ENCODE measurements at places on chromosomes 5 and 9.

DNA sequence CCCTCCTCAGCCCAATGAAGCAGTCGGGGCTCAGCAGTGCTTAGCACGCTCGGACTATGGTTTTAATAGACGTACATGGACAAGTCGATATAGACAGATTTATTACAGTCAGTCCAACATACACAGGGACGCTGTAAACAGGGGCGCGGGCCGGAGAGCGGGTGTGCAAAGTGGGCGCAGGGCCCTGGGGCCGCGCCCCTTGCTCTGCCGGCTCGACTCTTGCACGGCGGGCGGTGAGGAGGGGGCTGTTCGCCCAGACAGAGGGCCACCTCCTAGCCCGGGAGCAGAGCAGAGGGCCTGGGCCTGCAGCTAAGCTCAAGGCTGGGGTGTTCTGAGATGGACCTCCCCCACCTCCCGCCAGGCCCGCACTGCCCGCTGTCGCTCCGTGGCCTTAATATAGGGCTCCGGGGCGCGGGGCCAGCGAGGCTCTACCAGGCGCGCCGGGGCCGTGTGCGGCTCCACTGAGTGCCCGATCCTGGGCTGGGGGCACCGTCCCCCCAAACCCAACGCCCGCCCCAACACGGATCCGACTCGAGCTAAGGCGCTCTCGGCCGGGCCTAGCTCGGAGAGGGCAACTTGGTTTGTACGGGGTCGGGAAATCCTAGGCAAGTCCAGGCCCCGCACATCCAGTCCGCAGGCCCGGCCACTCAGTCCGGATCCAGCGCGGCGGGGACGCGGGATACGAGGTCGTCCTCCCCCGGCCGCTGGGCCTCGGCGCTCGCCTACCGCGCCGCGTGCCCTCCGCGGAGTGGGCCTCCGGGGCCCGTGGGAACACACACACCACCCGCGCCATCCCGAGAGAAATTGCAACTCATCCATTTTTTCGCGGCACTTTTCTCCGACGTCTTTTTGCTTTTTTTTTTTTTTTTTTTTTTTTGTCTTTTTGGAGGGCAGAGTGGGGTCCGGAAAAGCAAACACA is 6.1 kb downstream of the PITX1 start:
- no peak for DNase-seq

- DNase-seq = no peak
Measured at GRCh38 chr5:163947848-163948666, 442.6 kb downstream of the MAT2B start.

DNA sequence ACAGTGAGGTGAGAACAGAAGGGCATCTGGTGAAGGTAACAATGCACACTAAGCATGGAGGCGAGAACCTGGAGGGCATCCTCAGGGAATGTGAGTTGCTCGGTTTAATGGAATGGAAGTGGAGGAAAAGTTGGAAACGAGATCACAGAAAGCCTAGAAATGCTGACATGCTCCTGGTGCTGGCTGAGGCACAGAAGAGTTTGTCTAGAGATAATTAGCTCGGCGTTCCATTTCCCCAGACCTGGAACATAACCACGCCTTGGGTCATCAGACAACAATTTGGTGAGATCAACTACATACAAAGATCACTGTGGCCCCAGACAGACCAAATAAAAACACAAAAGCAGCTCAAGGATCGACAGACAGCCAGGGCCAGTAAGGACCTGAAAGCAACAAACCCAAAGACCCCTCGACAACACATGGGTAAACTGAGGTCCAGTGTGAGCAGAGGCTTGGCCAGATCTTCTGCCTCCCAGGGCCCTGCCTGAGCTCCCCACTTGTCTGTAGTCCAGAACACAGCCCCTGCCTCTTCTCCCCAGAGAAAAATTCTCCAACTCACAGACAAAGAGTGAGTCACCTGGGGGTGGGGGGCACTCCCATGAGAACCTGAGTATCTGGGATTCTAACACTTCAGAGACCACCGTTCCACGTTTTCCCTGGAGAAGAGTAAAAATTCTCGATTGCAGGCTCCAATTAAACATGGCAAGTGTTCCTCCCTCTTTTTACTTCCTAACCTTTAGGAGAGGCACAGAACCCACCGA is 52.5 kb downstream of the SHB start:
- peak; percentile 64 for DNase-seq

- DNase-seq = no peak
Measured at GRCh38 chr9:106936680-106937079, 73.7 kb downstream of the ZNF462 start.

DNA sequence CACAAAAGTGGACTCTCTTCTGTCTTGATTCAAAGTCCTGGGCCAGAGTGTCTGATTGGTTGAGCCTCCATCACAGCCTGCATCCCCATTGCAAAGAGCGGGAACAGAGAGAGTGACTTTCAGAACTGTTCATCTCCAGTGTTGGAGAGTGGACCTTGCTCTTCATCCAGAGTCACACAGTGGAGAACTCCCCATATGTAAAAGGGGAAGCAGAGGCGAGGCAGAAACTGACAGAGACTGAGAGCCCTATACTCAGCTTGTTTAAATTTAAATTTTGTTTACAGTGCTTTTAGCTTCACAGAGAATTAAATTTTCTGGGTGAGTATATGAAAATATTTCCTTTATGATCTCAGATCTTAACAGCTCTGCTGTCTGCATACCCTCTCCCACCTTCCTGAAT is 70.0 kb upstream of the SSBP2 start:
- DNase-seq = no peak

DNA sequence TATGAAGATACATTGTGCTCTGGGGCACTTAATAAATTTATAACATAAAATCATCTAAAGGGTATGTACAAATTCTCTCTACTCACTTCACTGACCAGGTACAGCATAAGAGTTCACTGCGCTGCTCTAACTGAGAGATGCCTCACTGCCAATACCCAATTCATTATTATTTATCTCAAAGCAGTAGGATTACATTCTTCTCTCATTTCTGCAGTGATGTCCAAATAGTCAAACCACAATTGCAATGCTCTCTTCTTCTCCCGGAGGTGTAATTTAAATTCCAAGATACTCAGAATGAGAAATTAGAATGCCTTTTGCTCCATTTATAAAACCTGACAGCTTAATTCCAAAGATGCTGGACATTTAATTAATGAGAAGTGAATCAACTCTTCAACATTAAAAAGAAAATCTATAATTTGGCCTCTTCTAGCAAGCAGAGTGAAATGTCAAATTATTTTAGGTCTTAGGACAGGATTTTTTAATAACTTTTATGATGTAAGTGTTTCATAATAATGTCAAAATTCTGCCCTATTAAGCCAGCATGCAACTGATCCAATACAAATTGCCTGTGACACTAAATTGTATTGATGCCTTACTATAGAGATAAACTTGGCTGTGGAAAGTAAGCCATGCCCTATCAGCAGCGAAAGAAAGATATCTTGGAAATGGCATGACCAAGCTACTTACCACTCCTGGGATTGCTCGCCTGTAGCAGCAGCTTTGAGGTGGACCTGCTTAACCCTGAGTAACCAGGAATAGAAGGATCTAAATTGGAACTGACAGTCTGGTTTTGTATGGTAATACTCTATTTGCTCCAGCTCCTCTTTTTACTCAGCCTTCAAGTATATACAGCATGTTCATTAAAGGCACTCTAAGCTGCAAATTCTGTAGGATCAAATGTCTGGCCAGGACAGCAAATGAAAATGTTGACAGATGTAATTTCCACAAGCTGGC is 374.2 kb upstream of the TYRP1 start:
- no peak for DNase-seq

GRCh38 chr5:146388386-146388785 is 49.7 kb downstream of the POU4F3 start:
- peak; percentile 6 for DNase-seq

- DNase-seq = no peak
Measured at GRCh38 chr9:2299843-2300205, 284.7 kb downstream of the SMARCA2 start.

- no peak for DNase-seq
Measured at GRCh38 chr5:87853541-87853940, 415.1 kb downstream of the TMEM161B start.

DNA sequence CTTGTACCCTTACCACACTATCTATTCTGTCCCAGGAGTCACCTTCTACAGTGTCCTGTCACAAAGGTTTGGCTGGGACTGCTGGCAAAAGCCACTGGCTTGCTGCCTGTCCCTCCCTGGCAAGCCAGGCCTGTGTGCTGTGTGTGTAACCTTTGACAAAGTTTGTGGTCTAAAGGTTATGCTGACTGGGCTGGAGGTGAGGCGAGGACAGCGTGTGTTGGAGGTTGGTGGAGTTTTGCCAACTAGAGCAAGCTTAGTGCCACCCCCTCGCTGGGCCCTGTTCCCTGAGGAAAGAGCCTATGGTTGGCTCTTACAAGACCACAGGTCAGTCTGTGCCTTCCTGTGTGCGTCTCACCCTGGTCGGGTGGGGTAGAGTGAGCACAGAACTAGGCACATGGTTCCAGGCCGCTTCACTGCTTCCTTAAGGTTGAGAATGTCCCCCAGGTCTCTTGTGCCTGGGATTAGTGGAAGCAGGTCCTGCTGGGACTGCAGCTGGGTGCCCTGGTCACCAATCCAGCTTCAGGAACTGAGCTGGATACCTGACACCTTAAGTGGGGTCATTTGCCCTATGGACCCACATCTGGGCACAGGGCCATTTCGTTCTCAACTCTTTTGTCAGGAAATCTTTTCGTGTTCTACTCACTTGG is 152.2 kb downstream of the GADD45G start:
- DNase-seq = no peak

- DNase-seq = no peak
Measured at GRCh38 chr9:79663300-79663699, 91.5 kb downstream of the TLE4 start.

GRCh38 chr5:127079994-127080491 is 6.7 kb upstream of the C5orf63 start:
- no peak for DNase-seq

DNA sequence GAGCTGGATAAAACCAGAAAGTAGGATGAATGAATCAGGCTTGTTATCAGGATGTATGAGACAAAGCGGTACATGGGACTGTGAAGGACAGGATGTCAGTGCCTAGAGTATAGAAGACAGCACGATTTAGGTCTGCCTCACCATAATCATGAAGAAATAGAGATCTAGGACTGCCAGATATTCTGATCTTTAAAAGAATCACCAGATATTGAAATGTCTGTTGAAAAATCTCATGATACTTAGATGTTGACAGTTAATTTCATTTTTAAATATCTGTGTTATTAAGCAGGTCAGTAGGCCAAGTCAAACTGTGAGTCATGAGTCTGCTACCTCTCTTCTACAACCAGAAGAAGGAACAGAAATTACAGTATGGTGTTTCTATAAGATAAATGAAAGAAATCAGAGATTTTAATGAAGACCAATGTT is 65.0 kb downstream of the ST8SIA4 start:
- DNase-seq = peak; percentile 27

DNA sequence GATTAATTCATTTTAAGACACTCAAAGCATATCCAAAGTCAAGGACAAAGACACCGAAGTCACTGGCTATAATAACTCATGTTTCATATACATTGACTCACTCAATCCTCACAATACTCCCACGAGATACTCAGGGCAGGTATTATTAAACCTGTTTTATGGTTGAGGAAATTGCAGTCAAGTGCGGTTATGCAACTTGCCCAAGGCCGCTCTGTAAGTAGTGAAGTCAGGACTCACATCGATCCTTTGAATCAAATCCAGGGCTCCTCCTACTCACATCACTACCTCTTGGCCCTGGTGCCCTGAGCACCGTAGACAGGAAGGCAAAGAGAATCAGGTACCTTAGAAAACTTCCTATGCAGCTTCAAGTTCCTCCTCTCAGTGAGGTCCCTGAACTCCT is 87.8 kb upstream of the APC start:
- no peak for DNase-seq

- no peak for DNase-seq
Measured at GRCh38 chr9:133727277-133727875, 10.8 kb downstream of the SARDH start.

- DNase-seq = peak; percentile 89
Measured at GRCh38 chr5:159184858-159185381, 24.4 kb downstream of the RNF145 start.

GRCh38 chr5:59036274-59036961 is 453.5 kb downstream of the RAB3C start:
- DNase-seq = peak; percentile 91

DNA sequence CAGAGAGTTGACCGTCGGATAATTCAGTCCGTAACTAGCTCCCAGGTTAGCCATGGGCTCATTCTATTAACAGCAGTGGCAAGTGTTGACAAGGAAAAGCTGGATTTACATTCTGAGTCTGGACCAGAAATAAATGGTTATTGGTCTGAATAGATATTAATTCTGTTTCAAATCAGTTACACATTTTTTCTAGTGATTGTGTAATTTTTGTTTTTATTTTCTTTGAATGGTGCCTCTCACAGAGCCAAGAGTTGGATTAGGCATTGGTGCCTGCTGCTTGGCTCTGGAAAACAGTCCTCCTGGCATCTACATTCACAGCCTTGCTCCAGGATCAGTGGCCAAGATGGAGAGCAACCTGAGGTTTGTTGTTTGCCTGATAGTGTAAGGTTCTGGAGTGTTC is 115.1 kb downstream of the GOLPH3 start:
- DNase-seq = no peak

- DNase-seq = no peak
Measured at GRCh38 chr5:168707716-168708695, 128.8 kb upstream of the PANK3 start.

GRCh38 chr9:96177719-96178028 is 124.3 kb downstream of the HSD17B3 start:
- DNase-seq = no peak

DNA sequence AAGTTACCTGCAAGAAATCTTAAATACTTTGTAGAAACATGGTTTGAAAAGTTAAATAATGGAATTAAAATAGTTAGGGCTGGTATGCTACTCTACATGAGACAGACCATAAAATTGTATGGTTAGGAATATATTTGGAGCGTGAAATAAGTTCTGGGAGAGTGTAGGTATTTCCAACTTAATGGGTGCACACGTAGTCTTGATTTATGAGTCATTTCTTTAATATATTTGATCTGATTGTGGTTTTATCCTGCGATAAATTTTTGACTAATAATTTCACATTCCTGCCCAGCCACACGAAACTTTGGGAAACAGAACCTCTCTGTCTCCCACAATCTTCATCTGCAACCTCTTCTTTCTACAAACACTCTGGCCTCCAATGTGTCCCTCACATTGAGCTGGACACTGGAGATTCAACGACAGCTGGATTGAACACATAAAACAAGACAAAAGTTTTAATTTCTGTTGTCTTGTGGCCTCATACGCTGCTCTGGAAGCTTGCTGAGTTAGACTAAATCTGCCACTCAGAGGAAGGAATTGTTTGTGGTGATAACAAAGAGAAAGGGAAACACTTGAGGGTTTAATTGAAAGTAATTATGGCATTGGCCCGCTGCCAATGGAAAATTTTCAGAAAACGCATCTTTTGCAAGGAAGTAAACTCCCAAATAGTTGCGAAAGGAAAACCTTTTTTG is 201.8 kb upstream of the ZNF608 start:
- DNase-seq = no peak
